ENCODE measurements at places on chromosomes 5 and 9. TPM values are rescaled to one million over a fixed set of nuclear protein-coding genes. Genes with fewer than 3 reads are reported as not detected.

DNA sequence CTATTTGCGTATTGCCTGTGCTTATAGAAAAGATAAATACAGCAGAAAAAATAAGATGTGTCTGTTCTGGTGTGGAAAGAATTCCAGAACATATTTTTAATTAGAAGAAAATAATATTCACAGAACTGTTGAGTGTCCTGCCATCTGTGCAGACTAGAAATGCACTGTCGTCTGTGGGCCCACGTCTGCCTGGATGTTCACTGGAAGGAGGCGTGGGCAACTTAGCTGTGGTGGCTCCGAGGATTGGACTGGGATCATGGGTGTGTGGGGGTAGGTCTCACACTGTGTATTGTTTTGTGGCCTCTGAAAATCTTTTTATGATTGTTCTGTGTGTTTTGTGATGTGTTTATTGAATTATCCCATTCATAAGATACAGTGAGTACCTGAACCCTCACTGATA is 126.0 kb upstream of the CACNA1B start:
- DNase-seq, result no peak

EIF4EBP3 gene
- total RNA-seq, result 14.1 TPM

- peak; percentile 30 for DNase-seq
Observed at GRCh38 chr9:134413890-134414623, 87.8 kb downstream of the RXRA start.

GRCh38 chr9:5873439-5873838 is 17.2 kb upstream of the MLANA start:
- no peak for DNase-seq

GRCh38 chr5:129820-130219 is 37.9 kb downstream of the PLEKHG4B start:
- DNase-seq, result no peak

CDC23 gene
- total RNA-seq, result 46.9 TPM

DNA sequence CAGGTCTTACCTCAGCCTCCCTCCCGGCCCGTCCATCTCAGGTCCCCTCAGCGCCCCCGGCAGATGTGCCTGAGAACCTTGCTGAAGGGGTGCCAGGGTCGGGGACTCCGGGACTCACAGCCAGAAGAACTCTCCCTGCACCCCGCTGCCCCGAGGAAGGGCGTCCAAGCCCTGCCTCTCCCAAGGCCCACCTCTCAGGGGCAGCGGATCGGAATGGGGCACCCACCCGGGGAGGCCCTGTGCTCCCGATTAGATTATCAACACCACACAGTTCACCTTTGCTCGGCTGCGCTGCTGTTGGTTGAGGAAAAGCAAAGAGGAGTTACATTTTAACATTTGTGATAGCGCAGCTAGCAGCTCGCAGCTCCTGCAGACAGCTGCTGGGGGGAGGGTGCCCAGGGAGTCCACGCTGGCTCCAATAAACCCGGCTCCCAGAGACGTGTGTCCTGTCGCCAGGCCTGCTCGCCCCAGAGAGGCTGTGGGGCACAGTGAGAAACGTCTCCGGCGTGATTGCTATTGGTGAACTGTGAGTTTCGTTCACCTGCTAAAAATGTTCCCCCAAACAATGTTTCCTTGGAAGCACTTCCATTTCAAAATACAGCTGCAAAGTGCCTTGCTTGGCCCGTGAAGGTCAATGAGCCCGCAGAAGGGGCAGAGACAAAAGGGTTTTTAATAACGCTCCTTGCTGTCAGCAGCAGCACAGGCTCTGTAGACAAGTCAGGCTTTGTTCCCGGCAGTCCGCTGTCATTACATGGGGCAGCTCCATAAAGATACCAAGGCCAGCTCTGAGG is 18.6 kb upstream of the SLC6A19 start:
- DNase-seq, result peak; percentile 27

DNA sequence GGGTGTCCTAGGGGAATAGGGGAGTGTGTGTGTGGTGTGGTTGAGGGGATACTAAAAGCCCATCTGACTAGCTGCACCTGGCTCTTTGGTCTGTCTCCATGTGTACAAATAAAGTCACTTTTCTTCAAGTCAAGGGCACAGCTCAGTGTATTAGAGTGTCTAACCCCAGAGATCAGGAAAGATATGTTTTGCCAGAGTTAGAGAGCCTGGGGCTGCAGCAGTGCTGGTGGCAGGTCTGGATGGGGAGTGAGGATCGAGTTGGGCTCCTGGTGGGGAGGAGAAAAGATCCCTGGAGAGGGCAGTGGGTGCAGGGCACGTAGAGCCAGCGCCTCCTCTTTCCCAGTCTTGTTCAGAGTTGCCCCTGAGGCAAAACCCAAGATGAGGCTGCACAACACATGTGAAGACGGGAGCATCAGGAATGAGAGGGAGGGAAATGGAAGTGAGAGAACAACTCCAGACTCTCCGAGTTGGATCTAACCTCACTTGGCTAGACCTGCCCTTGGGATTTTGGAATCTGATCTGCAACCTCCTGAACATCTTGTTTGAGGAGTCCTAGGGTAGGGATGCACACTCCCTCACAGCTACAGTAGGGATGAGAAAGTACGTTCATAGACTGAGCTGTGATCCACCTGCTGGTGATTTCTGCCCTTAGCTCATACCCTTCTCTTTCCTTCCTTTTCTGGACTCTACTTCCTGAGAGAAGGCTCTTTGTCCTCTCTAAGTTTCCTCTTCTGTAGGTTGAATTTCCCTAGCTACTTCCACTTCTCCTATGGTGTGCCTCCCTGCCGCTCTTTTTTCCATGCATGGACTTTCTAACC is 309.9 kb downstream of the ZSWIM6 start:
- DNase-seq, result no peak

IFNA21 gene
- not detected for total RNA-seq

GRCh38 chr9:96500696-96501632 is 51.0 kb downstream of the HABP4 start:
- no peak for DNase-seq

DNA sequence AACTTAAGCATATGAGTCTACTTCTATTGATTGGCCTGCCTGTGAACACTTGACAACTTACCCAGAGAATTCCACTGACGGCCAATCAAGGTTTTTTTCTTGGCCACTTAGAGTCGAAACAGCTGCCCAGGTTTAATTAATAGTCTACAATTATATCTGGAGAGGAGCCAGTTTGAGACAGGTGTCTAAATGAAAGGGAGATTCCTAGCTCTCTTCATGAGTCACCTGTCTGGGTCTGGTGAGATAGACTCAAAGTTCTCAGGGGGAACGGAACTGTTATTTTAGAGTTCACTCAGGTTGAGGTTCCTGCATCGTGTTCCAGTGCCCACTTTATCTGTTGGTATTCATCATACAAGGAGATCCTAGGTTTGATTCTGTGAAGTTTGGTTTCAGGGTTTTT is 111.0 kb downstream of the CD180 start:
- no peak for DNase-seq

MCC gene
- total RNA-seq, result 3.6 TPM

CREBRF gene
- total RNA-seq, result 18.2 TPM

DNA sequence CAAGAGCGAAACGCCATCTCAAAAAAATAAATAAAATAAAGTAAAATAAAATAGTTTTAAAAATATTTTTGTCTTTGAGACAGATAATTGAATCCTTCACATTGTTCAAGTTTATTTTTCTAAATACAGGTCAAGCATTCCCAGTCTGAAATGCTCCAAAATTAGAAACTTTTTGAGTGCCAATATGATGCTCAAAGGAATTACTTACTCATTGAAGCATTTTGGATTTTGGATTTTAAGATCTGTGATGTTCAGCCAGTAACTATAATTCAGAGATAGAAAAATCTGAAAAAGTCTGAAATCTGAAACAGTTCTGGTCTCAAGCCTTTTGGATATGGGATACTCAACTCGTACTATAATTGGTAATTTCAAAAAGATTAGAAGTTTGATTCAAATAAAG is 39.8 kb downstream of the RBM27 start:
- no peak for DNase-seq

DNA sequence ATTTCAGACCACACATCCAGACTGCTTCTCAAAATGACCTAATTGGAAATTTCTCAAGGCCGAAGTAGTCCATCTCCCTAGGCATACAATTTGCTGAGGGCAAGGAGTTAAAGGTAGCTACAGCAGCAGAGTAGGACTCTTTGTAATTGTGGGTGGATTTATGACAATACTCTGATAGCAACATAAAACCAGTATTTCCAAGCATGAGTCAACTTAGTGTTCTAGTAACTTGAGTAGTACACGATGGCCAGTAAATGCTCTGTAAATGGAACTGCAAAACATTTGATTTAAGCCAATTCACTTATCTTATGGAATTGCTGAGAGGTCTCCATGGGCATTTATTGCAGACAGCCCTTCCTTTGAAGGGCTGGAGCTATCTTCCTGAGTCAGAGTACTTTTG is 352.2 kb downstream of the PLK2 start:
- DNase-seq, result no peak

GRCh38 chr9:1386420-1386819 is 336.3 kb downstream of the DMRT2 start:
- no peak for DNase-seq

PTPN3 gene
- total RNA-seq, result 25.0 TPM

DNA sequence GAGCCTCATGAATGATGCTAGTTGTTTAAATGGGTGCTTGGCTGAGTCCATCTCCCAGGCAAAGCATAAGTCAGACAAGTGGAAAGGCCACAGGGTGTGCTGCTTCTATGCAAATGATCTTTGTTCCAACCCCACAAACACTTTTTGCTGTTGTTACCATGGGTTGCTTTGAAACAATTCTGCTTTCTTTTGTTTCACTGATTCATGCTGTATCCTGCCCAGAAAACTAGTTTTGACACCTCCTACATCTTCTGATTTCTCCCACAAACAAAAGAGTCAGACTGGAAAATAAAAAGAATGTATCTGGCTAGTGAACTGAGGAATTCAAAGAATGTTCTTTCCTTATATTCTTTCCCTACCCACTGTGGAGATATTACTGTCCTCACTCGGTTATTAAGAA is 298.6 kb downstream of the DIRAS2 start:
- no peak for DNase-seq

DNA sequence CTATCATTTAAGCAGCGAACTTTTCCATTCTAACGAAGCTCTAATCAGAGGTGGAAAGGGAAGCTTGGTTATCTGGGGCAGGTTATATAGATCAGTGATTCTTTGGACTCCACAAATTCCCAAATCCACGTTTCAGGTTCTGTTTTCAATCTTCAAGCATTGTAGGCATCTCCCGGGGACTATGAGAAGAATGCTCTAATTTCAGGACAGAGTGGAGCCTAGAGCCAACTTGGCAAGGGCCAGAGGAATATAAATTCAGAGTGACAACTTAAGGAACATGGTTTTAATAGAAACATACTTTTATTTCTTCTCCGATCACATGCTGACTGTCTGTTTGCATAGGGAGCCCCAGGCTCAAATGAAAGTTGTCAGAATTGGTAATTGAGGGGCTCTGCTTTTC is 514.0 kb upstream of the KLF4 start:
- DNase-seq, result no peak

DNA sequence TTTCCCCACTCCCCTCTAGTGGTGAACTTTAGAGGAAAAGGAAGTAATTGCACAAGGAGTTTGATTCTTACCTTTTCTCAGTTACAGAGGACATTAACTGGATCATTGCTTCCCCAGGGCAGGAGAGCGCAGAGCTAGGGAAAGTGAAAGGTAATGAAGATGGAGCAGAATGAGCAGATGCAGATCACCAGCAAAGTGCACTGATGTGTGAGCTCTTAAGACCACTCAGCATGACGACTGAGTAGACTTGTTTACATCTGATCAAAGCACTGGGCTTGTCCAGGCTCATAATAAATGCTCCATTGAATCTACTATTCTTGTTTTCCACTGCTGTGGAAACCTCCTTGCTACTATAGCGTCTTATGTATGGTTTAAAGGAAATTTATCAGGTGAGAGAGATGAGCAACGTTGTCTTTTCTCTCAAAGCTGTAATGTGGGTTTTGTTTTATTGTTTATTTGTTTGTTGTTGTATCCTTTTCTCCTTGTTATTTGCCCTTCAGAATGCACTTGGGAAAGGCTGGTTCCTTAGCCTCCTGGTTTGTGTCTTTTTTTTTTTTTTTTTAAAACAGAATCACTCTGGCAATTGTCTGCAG is 25.3 kb downstream of the SLC22A5 start:
- no peak for DNase-seq

PSMD5 gene
- total RNA-seq, result 34.2 TPM

DNA sequence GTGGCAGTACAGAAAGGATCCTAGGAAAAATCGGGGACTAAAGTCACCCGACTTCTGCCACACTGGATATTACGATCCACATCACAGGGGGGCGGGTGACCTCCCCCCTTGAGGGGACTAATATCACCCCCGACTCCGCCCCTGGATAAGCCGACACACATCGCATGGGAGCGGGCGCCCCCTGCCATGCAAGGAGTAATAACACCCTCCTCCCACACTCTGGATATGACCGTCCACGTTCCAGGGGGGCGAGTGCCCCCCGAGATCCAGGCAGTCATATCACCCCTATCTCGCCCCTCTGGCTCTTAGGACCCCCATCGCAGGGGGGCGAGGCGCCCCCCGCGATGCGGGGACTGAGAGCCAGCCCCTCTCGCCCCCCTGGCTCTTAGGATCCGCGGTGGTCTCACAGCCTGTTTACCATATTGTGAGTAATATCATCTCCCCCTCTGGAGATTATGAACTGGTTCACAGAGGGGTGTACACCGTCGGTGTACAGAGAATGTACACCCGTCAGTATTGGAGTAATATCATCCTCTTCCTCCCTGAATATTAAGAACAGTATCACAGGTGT is 423.0 kb downstream of the DIRAS2 start:
- peak; percentile 63 for DNase-seq

GRCh38 chr9:27722866-27723265 is 149.6 kb upstream of the C9orf72 start:
- DNase-seq, result no peak

STPG3 gene
- not detected for total RNA-seq

DNA sequence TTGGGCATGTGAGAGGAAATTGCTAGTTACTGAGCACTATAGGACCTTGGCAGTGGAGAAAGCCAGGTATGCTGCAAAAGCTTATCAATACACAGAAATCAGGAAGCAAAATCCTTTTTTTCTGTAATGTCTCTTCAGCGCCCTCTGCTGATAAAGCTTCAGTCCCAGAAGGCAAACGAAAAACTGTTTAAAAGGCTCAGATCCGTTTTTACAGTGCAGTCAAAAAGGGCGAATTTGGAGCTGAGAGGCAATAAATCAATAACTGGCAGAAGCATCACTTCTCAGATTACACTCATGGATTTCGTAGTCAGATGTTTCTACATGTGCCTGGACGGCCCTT is 1.1 kb upstream of the MAN2A1 start:
- no peak for DNase-seq

DNA sequence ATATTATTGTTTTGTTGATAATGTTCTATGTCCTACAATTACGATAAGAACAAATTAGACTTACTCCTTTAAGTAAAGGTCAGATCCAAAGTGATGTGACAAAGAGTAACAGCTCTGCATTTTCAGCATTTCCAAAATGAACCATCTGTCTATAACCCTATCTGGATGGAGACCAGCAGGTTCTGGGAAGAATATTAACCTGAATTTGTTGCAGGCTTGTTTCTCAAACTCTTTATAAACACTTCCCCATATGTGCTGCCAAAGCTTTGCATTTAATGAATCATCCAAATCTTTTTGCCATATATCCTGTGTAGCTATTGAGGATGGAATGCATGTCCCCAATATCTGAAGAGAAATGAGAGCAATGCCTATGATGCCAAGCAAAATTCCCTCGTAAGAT is 198.9 kb upstream of the SLC27A6 start:
- no peak for DNase-seq

ISL1 gene
- 9.4 TPM for total RNA-seq

GRCh38 chr5:135741040-135741439 is 93.4 kb upstream of the SLC25A48 start:
- DNase-seq, result no peak

GRCh38 chr5:118397236-118397635 is 591.1 kb downstream of the DTWD2 start:
- DNase-seq, result no peak

Data from Calu3 (cell line).